ENCODE measurements at places on chromosomes 1 and 21.

GRCh38 chr1:113036639-113037321 lies 36.2 kb upstream of the LRIG2 start:
- no peak for DNase-seq

DNA sequence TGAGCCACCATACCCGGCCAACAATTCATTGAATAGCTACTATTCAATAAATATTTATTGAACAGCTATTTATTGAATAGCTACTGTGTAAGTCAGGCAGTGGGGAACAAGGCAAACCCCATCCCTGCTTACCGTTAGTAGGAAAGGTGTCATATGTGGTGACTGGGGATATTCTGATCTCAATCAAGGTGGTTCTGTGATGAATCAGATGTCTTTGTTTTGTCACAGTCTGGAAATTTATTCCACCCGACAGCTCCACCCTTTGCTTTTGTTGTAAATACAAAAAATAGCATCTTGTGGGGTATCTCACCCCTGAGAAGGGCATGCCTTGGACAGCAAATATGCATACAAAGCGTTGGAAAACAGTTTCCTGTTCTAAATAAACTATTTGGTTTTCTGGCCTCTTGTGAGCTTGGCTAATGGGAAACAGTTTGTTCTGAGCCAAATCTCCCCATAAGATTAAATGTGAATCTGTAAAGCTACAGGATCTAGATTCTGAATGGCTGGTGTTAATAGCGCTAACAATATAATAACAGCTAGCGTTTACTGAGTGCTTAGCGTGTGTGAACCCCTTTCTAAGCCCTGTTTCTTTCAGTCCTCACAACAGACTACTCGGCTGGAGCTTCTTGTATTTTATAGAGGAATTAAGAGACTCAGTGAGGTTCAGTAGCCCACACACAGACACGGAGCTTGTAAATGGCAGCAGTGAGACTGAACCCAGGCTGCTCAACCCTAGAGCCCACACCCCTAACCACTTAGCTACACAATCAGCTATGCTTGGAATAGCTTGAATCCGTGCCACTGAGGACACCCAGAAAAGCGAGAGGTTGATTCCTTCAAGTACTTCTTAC lies 5.5 kb downstream of the PDPN start:
- DNase-seq = no peak

GRCh38 chr1:232766904-232767303 lies 38.3 kb upstream of the MAP10 start:
- no peak for DNase-seq

GRCh38 chr1:119679223-119679622 lies 31.2 kb upstream of the ZNF697 start:
- DNase-seq = no peak

- DNase-seq = no peak
Observed at GRCh38 chr1:230427981-230428380, 1.8 kb upstream of the PGBD5 start.

DNA sequence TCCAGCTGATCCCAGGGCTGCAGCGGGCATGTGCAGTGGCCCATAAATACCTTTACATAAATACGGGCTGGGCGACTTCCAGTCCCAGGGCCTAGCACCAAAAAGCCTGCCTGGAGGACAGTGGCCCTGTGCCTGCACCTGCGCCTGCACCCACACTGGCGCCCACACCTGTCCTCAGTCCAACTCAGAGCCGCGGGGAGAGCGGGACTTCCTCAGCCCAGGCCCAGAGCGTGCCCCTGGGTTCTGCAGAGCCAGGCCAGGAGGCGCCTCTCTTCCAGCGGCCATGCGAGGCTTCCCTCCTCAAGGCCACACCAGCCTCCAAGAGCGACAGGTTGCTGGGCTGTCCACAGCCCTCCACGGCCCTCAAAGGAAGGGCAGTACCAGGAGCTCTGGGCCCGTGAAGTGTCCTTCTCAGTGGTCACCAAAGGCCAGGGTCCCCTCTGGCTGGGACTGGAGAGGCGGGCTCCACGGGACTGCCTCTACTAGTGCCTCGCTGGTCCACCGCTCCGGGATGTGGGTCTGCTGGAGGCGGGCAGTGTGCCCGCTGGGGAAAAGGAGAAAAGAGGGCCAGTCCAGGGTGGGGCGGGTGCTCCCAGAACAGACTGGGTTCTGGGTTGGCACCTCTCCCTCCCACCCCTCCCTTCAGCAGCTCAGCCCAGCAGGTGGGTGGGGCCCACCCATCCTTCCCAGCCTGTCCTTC lies 35.7 kb downstream of the ARHGEF16 start:
- DNase-seq = no peak

GRCh38 chr1:160219062-160219929 lies 14.1 kb downstream of the PEA15 start:
- DNase-seq = peak; percentile 43

- no peak for DNase-seq
Observed at GRCh38 chr1:41802532-41803501, 115.9 kb downstream of the HIVEP3 start.

DNA sequence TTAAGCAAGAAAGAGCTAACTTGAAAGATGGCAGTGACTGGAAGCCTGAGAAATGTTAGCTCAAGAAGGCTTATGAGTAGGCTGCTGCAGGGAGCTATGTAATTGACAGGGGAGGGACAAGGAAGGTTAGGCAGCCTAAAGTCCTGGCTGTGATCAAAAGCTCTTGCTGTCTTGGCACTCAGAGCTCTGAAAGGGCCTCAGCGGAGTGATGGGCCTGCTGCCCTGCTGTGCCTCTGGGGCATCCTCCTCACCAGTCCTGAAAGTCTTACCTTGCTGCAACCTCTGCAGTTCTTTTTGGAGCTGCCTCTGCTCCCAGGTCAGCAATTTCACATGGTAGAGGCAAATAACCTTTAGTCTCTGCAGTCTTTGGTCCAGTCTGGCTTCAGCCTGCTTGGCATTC lies 1.8 kb downstream of the CCDC190 start:
- no peak for DNase-seq

DNA sequence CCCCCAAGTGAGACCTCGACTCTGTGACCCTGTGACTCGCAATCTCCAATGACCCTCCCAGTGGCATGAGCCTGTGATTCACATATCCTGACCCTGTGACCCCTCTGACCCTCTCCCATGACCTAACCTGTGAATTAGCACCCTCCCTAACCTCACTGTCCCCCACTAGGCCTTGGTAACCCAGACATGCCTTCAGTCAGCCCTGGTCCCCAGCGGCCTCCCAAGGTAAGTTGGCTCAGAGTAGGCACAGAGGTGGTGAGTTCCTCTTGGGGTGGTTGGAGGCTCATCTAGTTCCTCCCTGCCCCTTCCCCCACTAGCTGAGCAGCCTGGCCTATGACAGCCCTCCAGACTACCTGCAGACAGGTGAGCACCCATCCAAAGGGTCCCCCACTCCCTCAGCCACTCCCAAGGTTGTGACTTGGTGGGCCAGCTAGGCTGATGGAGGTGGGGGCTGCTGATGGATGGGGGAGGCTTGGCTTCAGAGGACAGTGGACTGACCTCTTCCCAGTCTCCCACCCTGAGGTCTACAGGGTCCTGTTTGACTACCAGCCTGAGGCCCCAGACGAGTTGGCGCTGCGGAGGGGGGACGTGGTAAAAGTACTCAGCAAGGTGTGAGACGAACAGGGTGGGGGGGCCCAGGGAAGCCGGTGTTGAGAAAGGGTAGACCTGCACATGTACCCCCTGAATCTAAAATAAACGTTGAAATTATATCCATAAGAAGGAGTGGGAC lies 1.6 kb downstream of the SH3D21 start:
- no peak for DNase-seq

- no peak for DNase-seq
Observed at GRCh38 chr1:226407199-226407496, 745 bp downstream of the PARP1 start.

GRCh38 chr1:201358596-201358995 lies 18.9 kb downstream of the TNNT2 start:
- peak; percentile 25 for DNase-seq

DNA sequence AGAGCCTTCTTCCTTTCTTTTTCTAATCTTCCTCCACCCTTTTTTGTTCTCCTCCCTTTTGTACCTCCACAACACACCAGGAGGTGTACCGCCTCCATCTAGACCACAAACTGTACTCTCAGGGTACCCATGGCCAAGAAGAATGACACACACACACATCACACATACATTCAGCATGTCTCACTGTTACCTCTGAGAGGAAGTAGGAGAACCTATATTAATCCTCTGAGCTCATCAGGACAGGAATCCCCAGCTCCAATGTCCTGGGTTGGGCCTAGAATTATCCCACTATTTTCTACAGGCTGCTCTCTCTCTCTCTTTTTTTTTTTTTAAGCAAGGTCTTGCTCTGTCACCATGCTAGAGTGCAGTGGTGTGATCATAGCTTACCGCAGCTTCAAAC lies 36.7 kb downstream of the ATP2B4 start:
- peak; percentile 88 for DNase-seq

DNA sequence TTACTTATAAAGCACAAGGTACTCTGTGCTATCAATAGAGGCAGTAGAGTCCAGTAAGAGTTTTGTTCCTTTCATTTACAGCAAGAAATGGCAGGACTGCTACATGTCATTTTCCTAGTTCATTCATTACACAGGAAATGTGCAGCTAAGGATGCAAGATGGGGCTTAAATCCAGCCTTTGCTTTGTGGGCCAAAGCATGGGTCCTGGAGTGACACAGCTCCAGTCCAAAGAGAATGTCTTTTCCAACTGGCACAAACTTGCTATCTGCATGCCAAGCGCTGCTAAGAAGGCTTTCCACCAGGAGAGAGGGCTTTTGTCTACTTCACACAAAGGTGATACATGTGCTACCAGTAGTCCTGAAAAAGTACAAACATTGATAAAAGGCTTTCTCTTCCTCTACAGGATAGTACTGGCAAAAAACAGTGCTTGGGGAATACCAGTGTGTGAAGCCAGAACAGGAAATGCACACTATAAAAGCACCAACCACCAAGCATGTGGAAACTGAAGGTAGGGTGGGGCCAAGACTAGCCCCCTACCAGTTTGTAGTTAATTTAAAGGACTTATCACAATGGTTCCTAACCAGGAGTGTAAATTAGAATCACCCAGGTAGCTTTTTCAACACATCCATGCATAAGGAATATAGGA lies 68.7 kb downstream of the ARID4B start:
- DNase-seq = no peak

DNA sequence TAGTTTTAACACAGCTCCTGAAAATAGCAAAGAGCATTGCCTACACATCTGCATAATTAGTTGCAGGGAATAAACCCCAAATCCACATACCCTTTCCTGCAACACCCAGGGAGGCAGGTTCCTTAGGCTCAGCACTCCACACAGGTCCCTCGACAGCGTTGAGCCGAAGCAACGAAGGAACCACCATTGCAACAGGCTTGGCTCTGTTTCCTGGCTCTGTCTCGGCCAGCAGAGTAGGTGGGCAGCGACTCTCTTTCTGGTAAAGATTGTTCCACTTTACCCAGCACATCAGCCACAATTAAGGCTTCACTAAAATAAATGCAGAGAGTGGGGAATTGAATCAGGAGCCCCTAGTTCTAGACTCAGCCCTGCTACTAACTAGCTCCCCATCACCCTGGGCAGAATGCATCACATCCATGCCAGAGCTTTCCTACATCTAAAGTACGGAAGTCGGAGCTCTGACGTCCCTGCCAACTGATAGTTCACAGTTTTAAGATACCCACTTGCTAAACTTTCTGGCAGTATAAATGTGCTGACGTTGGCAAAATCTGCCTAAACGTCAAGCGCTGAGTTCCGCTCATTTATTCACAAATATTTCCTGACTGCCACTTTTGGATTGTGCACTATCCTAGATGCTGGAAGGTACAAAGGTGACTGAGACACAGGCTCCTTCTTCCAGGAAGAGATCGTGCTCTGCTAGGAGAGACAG lies 79.0 kb upstream of the COA6 start:
- no peak for DNase-seq

DNA sequence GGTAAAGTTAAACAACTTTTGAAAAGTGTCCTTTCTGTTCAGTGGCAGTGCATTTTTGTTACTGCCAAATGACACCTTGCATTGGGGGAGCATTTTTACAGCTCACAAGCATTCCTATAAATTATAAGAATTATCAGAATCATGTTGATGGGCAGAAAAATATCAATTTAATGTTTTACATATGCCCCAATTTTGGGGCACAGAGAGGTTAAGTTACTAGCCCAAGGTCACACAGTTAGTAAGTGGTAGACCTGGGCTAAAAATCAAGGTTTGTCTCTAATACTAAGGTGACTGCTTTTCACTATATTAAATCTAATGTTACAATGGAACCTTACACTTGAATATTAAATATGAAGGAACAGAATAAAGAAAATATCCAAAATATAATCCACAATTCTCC lies 180.1 kb upstream of the IVNS1ABP start:
- no peak for DNase-seq
